Lung (tissue), 17 donors: ENCODE measurements at places on chromosomes 11 and 22. TPM values are rescaled to one million over a fixed set of nuclear protein-coding genes. Genes with fewer than 3 reads are reported as not detected.

- DNase-seq = peak; percentile 62
These were observed 579 bp downstream of the PICALM start for GRCh38 chr11:86068138-86068871.

DNA sequence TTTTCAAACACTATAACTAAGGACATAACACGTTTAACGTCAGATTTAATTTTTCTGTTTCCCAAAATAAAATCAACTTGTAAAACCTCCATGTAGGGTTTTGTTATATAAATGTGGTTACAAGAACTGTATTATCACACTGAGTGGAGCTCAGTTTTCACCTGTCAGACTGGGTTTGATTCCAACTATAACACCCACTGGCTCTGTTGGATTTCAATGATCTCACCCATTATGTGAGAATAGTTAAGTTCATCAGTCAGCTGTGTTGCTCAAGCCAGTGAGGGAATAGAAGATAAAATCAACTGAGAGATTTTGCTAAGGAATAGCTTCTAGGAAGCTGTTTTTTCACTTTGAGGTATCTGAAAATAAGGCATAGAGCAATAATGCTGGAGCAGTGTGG lies 5.1 kb upstream of the OR52R1 start:
- DNase-seq = no peak

- DNase-seq = peak; percentile 88
These were observed 86.5 kb upstream of the SHANK2 start for GRCh38 chr11:71338801-71339395.

DNA sequence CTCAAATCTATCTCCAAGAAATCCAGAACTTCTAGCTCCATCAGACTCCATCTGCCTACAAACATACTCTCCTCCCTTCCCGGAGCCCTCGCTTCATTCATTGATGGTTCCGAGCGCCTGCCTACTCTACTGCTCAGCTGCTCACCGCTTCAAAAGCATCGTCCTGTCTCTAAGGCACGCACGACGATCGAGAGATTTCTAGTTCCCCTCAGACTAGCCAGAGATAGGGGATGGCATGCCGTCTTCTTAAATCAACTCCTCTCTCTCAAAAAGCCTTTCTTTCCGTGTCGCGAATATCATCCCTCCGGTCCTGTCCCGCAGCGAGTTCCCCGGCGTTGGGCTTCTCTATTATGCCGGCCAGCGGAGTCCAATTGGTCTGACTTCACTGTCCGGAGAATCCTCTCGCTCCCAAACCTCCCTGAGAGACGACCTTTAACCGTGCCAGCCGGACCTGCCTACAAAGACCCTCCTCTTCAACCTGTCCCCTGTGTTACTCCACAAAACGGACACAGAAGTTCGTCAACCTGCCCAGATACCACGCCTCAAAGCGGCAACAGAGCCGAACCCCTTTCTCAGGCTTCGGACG lies 592 bp downstream of the EEF1G start:
- DNase-seq = no peak

- no peak for DNase-seq
These were observed 12.5 kb upstream of the MUC6 start for GRCh38 chr11:1049071-1049405.

DNA sequence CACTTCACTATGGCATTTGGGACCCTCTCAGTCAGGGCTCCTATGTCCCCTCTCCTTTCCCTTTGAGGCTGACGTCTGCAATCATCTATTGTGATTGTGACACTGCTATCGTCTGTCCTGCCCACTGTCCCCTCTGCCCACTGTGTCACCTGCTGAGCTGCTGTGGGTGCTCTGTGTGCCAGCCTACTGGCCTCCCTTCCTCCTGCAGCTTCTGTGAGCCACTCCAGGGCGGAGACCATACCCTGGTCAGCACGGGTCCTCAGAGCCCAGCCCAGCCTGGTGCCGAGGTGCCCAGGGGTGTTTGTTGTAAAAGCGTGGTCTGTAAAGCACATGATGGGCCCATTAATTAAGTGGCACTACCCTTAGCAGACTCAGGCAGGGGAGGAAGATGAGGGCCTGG lies 29.4 kb downstream of the MPPED1 start:
- no peak for DNase-seq

Gene TTC9C
- total RNA-seq = 27.7 TPM

Gene MTFP1
- 21.0 TPM for total RNA-seq
